Myocyte (in vitro differentiated cells): ENCODE measurements at places on chromosomes 11 and 22. TPM values are rescaled to one million over a fixed set of nuclear protein-coding genes. Genes with fewer than 3 reads are reported as not detected.
A peak's percentile ranks its signal among the peaks of the same experiment; 100 is the strongest.

Gene ACR
- total RNA-seq = not detected in 2 replicates

Gene UBQLNL
- total RNA-seq = 0.32 and 0.42 TPM in 2 replicates

Gene GRAP2
- total RNA-seq = not detected in 2 replicates

Gene CARNS1
- total RNA-seq = 49.7 and 83.0 TPM in 2 replicates

Gene IFITM1
- total RNA-seq = 14.3 and 17.3 TPM in 2 replicates

Gene SMIM38
- 0.08 TPM in 1 of 2 replicates, not detected in the other for total RNA-seq

Gene CDC42BPG
- total RNA-seq = 0.62 and 2.0 TPM in 2 replicates

Gene C11orf97
- total RNA-seq = not detected in 2 replicates

Gene HYOU1
- total RNA-seq = 104 and 157 TPM in 2 replicates

Gene DCUN1D5
- 65.3 and 81.5 TPM in 2 replicates for total RNA-seq

Gene ACER3
- 4.4 and 7.0 TPM in 2 replicates for total RNA-seq

Gene RAB39A
- total RNA-seq = not detected in 2 replicates

- peak; percentile 87 for DNase-seq
Observed at GRCh38 chr22:31210556-31211421, 1.3 kb upstream of the LIMK2 start.

GRCh38 chr22:45006111-45006963 is 3.5 kb downstream of the PHF21B start:
- peak; percentile 1 for DNase-seq

DNA sequence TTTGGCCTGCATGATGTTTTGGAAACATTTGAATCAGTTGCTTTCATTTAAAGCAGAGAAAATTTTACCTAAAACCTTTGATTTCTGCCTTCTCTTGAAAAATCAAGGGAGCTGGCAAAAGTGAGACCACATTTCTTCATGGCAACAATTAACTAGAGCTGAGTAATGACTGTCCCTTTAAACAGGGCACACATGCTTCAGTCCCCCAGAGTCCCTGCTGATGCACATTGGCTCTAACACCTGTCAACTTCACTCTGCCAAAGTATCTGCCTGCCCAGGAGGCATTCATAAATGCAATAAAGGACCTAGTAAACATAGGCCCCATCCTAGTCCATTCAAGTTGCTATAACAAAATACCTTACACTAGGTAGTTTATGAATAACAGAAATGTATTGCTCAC is 87.1 kb upstream of the LDLRAD3 start:
- DNase-seq = peak; percentile 61

- peak; percentile 40 for DNase-seq
Observed at GRCh38 chr22:23790819-23791737, 4.3 kb downstream of the SMARCB1 start.

GRCh38 chr22:49551897-49552614 is 275.6 kb downstream of the BRD1 start:
- DNase-seq = no peak

DNA sequence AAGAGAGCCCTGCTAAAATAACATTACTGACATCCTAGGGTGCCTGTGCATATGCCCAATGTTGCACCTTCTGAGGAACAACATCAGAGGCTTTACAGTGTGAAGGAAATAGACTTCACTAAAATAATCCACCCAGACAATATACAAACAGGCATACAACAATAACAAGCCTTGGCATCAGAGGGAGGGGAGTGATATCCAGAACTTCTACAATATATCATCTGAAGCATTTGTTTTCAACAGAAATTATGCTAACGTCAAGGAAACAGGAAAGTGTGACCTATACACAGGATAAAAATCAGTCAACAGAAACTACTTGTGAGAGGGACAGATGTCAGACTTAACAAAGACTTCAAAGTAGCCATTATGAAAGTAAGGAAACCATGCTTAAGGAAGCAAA is 81.3 kb downstream of the CTNND1 start:
- DNase-seq = no peak

GRCh38 chr11:14249121-14249963 is 109.6 kb downstream of the RRAS2 start:
- DNase-seq = peak; percentile 68

GRCh38 chr11:94128291-94128745 is 323 bp upstream of the PANX1 start:
- DNase-seq = no peak

DNA sequence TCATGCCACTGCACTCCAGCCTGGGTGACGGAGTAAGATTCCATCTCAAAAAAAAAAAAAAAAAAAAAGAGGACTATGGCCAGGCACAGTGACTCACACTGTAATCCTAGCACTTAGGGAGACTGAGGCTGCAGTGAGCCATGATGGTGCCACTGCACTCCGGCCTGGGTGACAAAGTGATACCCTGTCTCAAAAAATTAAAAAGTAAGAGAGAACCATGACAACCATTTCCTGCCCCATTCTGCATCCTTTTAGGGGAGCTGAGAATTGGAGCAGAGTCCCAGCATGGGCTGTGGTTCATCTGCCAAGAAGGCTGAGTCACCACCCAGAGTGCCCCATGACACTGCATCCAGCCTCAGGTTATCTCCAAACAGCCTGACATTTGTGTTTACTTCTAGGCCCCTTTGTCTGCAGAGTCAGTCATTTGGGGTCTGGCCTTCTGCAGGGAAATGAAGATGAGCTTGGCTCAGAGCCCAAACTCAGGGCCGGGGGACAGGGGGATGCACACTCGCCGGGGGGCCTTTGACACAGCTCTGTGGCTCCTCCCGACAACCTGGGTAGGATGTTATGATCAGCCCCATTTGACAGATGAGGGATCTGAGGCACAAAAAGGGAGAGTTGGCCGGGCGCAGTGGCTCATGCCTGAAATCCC is 4.7 kb downstream of the CSDC2 start:
- peak; percentile 85 for DNase-seq

DNA sequence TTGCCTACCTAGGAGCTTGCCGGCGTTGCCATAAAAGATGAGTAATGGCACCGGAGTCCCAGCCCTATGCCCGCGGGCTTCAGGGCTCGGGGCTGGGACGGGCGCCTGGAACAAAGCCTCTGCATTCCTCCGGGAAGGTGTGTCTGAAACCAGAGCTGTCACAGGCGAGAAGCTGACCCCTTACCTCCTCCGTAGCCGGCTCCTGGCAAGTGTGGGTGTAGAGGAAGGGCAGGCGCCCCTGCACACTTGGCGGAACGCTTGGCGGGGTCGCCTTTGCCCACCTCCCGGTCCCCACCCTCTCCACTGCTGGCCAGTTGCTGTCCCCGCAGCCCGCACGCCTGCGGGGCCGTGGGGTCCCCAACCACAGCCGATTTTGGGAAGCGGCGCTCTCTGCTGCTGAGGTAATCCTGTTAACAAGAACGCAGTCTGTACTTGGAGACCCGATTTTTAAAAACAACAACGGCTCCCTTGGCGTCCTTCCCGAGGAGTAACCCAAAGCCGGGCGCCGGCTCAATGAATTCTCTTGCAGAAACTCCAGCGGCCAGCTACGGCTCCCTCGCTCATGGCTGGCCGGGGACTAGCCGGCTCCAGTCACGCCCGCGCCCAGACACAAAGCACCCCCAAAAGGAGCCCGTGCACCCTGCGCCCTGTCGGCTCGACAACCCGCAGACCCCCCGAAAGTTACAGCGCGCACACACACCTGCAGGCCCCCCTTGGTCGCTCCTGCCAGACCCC is 89.2 kb downstream of the PLEKHA7 start:
- peak; percentile 30 for DNase-seq

- peak; percentile 43 for DNase-seq
Observed at GRCh38 chr22:25551396-25551795, 13.1 kb upstream of the GRK3 start.

GRCh38 chr11:44319552-44320288 is 9.8 kb upstream of the ALX4 start:
- peak; percentile 40 for DNase-seq

GRCh38 chr11:134358856-134359490 is 27.2 kb downstream of the GLB1L2 start:
- DNase-seq = no peak

GRCh38 chr22:47548953-47549740 is 786.7 kb downstream of the TBC1D22A start:
- peak; percentile 20 for DNase-seq

DNA sequence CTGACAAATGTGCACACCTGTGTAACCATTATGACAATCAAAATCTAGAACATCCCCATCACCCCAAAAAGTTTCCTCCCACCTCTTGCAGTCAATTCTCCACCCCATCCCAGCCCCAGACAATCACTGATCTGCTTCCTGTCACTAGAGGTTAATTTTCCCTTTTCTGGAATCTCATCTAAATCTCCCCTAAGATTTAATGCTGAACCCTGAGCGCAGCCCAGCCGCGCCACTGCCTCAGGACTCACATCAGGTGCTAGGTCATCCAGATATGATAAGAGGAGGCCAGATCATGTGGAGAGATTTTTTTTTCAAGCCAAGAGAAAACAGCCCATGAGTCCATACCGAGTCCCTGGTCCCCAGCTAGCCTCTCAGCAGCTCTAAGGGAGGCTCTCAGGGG is 4.3 kb upstream of the TMPRSS13 start:
- no peak for DNase-seq

GRCh38 chr22:50469377-50470305 is 5.2 kb downstream of the SBF1 start:
- peak; percentile 87 for DNase-seq

- peak; percentile 68 for DNase-seq
Observed at GRCh38 chr22:22884010-22884887, 3.4 kb upstream of the IGLL5 start.

- peak; percentile 73 for DNase-seq
Observed at GRCh38 chr22:46066691-46067090, 83.6 kb upstream of the PPARA start.

DNA sequence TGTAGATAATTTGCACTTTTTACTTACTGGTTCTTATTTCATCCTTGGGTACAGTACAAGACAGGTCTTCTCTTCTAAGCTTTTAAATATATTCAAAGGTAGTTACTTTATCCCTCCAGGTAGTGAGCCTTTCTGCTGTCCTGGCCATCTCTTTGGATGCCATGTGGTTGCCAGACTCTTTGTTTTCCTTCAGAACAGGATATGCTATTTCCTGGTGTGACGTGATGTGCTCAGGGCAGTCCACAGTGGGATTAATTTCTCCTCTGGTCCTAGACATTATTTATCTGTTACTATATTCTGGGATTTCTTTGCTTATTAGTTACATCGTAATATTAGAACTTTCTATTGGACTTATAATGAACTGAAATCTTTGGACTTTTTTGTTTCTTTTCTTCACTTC is 63.7 kb downstream of the PPP6R3 start:
- DNase-seq = no peak

- no peak for DNase-seq
Observed at GRCh38 chr11:64019106-64020037, 16.4 kb upstream of the FLRT1 start.

- DNase-seq = no peak
Observed at GRCh38 chr22:26489447-26490036, 5.9 kb downstream of the SRRD start.

DNA sequence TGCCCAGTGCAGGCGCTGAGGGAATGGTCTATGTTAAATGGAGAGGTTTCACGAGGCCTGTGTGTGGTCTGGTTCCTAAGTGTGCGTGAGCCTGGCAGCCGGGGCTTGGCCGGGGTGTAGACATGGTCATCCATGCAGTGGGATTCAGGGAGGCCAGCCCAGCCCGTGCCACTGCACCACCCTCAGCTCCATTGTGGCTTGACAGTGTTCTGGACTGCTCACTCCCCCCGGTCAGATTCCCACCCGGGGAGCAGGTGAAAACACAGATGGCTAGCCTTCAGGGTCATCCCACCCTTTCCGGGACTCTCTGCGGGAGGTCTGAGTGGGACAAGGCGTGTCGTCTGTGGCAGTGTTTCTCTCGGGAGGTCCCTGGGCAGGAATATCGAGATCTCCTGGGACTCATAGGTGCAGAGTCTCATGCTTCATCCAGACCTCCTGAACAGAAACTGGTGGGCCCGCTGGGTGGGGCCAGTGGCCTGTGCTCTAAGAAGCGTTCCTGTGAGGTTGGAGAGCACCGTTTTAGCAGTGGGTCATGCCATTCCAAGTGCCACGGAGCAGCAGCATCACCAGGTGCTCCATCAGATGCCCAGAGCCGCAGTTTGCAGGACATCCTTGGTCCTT is 52.3 kb downstream of the ST14 start:
- no peak for DNase-seq
